ENCODE measurements at places on chromosomes 4 and X. TPM values are rescaled to one million over a fixed set of nuclear protein-coding genes. Genes with fewer than 3 reads are reported as not detected.

CXCL8 gene
- 2.9 TPM for total RNA-seq

OTC gene
- not detected for total RNA-seq

SPANXC gene
- total RNA-seq = not detected

ZCCHC18 gene
- total RNA-seq = 1.9 TPM

PWWP3B gene
- total RNA-seq = not detected

PAGE5 gene
- total RNA-seq = not detected

OTUD6A gene
- not detected for total RNA-seq

CT83 gene
- not detected for total RNA-seq

NUP62CL gene
- total RNA-seq = 8.1 TPM

ARFIP1 gene
- 9.0 TPM for total RNA-seq

SLC25A43 gene
- 9.2 TPM for total RNA-seq

GC gene
- total RNA-seq = not detected

CCKAR gene
- total RNA-seq = not detected

EVC gene
- total RNA-seq = 1.4 TPM

FGFBP1 gene
- total RNA-seq = not detected

UTP3 gene
- 31.6 TPM for total RNA-seq

DAPP1 gene
- 66.9 TPM for total RNA-seq

RHOXF2B gene
- not detected for total RNA-seq

RASSF6 gene
- total RNA-seq = not detected

MAGEB10 gene
- total RNA-seq = not detected

TMEM271 gene
- not detected for total RNA-seq

FAM9B gene
- total RNA-seq = not detected

NLGN4X gene
- total RNA-seq = 1.1 TPM

PHF8 gene
- 56.5 TPM for total RNA-seq

HTATSF1 gene
- 45.3 TPM for total RNA-seq

SLC49A3 gene
- 0.59 TPM for total RNA-seq

CXorf65 gene
- total RNA-seq = 20.7 TPM

GPR34 gene
- total RNA-seq = 0.25 TPM

OPRPN gene
- not detected for total RNA-seq

RRAGB gene
- total RNA-seq = 8.7 TPM

GAGE12E gene
- not detected for total RNA-seq

HSD17B13 gene
- 0.11 TPM for total RNA-seq

PDLIM3 gene
- not detected for total RNA-seq

PPEF1 gene
- total RNA-seq = not detected

CSAG2 gene
- not detected for total RNA-seq

SSX2B gene
- not detected for total RNA-seq

GLRA3 gene
- total RNA-seq = not detected

MAGEA2B gene
- total RNA-seq = not detected

CCDC120 gene
- 4.5 TPM for total RNA-seq

MAGEA8 gene
- not detected for total RNA-seq

RNF175 gene
- 0.91 TPM for total RNA-seq

PJA1 gene
- total RNA-seq = 9.0 TPM
